ENCODE measurements at places on chromosomes 6 and 20.
A peak's percentile ranks its signal among the peaks of the same experiment; 100 is the strongest.

GRCh38 chr6:126444659-126445273, 104.9 kb downstream of the CENPW start:
- DNase-seq, result no peak

DNA sequence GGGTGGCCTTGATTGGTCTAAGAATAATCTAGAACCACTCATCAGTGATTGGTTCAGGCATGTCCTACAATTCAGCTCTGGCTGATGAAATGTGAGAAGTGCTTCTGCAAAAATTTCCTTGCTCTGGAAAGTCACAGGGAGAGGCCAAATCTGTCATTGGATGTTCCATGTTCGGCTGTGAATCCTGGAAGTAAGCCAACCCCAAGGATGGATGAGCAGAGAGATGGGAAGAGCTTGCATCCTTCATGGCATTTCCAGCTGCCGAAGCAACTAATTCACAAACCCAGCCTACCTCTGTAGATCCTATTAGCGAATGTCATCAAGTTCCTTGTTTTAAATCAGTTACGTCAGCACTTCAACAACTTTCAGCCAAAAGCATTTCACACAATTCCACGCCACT, 187.2 kb upstream of the SOX4 start:
- no peak for DNase-seq

- DNase-seq, result peak; percentile 34
These were observed 180.5 kb downstream of the PDE7B start for GRCh38 chr6:136031982-136032381.

DNA sequence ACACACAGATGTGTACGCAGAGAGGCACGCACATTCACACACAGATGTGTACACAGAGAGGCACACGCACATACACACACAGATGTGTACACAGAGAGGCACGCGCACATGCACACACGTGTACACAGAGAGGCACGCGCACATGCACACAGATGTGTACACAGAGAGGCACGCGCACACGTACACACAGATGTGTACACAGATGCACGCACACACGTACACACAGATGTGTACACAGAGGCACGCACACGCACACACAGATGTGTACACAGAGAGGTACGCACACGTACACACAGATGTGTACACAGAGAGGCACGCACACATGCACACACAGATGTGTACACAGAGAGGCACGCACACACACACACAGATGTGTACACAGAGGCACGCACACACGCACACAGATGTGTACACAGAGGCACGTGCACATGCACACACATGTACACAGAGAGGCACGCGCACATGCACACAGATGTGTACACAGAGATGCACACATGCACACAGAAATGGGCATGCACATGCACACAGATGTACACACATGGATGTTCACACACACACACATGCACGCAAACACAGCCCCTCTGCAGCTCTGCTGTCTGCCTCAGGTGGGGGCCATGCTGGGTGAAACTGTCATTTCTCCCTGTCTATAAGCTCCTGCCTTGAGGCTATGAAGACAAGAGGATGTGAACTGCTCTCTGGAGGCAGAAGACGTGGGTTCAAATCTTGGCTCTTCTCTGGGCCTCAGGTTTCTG, 14.3 kb upstream of the MYT1 start:
- no peak for DNase-seq

- DNase-seq, result no peak
These were observed 62.8 kb downstream of the TCP11 start for GRCh38 chr6:35078226-35078850.

DNA sequence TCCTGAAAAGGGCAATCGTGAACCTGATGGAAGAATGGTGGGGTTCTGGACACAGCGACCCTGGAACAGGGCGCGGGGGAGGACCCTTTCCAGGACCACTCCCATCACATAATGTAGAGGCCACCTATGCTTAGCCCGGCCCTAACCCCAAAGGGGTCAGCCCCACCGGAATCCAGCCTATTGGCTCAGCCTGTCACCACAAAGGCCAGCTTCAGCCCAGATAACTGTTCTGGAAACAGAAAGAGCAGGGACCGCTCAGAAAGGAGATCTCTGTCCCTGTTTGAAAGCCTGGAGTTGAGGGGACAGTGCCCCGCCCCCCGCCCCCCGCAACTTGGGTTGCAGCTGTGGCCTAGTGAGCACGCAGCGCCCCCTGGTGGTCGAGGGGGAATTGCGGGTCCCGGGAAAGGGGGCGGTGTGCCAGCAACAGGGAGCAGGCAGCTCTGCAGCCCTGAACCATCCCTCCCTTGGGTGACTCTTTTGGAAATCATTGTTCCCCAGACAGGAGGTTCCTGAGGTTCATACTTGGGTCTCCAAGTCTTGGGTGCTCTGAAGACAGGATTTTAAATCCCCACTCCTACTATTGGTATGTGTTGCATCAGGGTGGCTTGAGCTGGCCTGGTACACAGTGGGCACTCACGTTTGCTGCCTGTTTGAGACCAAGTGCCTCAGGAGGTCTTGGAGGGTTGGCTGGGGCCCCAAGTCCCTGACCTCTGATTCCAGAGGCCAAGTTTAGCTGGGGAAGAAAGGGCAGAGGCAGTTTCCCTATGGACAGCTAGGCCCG, 1.5 kb downstream of the SIGLEC1 start:
- DNase-seq, result peak; percentile 56

DNA sequence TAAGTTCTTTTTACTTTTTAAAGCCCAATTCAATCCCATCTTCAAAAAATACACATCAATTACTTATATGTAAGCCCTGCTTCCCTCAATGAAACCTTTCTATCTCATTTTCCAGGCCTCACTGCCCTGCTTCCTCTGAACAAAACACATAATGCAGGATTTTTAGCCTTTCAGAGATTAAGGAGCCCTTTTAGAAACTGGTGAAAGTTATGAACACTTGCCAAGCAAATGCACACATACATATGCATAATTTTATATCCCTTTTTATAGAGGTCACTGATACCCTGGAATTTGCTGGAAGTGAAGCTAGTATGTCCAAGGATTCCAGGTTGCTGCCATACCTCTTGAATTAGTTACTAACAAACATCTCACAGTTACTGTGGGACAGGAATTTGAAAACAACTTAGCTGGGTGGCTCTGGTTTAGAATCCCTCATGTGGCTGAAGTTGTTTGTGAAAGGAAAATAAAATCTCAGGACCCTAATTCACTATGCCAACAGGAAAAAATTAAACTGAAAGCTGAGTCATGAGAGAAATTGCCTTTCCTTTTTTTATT, 75.8 kb downstream of the UBE3D start:
- DNase-seq, result no peak

DNA sequence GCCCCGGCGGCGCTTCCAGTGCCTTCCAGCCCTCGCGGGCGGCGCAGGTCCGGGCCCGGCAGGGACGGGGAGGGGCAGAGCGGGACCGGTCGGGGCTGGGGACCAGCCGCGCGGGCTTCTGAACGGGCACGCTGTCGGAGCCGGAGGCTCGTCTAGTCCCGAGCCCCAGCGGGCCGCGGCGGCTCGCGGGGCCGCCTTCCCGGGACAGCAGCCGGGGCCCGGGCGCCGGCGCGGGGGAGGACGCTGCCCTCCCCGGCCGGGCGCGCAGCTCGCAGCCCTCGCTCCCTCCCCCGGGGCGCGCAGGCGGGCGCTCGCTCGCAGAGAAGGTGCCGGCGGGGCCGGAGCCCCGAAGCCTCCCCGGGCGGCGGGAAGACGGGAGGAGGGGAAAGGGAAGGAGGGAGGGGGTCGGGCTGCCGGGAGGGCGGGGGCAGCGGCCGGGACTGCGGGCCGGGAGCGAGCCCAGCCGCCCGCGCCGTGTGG, 696 bp upstream of the SIRPA start:
- no peak for DNase-seq
